ENCODE measurements at places on chromosomes 11 and 22. TPM values are rescaled to one million over a fixed set of nuclear protein-coding genes. Genes with fewer than 3 reads are reported as not detected.

The TEAD1 gene
- 117 TPM for total RNA-seq

The GAL3ST3 gene
- total RNA-seq, result not detected

The DCHS1 gene
- 26.0 TPM for total RNA-seq

The MGAT3 gene
- total RNA-seq, result 12.9 TPM

The GUCD1 gene
- 79.0 TPM for total RNA-seq

The KDM4D gene
- 1.2 TPM for total RNA-seq

The OR56A1 gene
- total RNA-seq, result 0.05 TPM

The KCNQ1 gene
- 63.0 TPM for total RNA-seq

The ACTN3 gene
- total RNA-seq, result 0.16 TPM

The NXPE2 gene
- 0.21 TPM for total RNA-seq

The GSTT2B gene
- 6.9 TPM for total RNA-seq

The GAL gene
- 0.65 TPM for total RNA-seq

The OR52B2 gene
- not detected for total RNA-seq

The SLC43A1 gene
- total RNA-seq, result 10.4 TPM

The C2CD3 gene
- 40.5 TPM for total RNA-seq

The APBB1 gene
- total RNA-seq, result 24.9 TPM

The PNPLA2 gene
- 118 TPM for total RNA-seq

The TBC1D10A gene
- total RNA-seq, result 40.0 TPM

The PHETA2 gene
- total RNA-seq, result 7.8 TPM

The NCAM1 gene
- total RNA-seq, result 26.7 TPM

The JAM3 gene
- 33.8 TPM for total RNA-seq

The ZC3H12C gene
- 19.1 TPM for total RNA-seq

The OR8D4 gene
- total RNA-seq, result not detected

The SLC17A6 gene
- not detected for total RNA-seq

The CABP7 gene
- total RNA-seq, result not detected

The MYBPC3 gene
- 0.18 TPM for total RNA-seq

The TIGD3 gene
- total RNA-seq, result not detected

The OR4D10 gene
- total RNA-seq, result not detected

The FOLH1 gene
- 0.65 TPM for total RNA-seq

The OR10A2 gene
- total RNA-seq, result not detected

The BTG4 gene
- not detected for total RNA-seq

The MUS81 gene
- total RNA-seq, result 61.7 TPM

The OR2AG1 gene
- total RNA-seq, result not detected

The TECTA gene
- total RNA-seq, result 0.83 TPM
